Hypothalamus (tissue), 51 donors: ENCODE measurements at places on chromosomes 12 and 14.

GRCh38 chr12:43786899-43787693 lies 19.0 kb downstream of the TWF1 start:
- DNase-seq = no peak

- no peak for DNase-seq
Measured at GRCh38 chr12:109685574-109686447, 27.8 kb upstream of the FAM222A start.

DNA sequence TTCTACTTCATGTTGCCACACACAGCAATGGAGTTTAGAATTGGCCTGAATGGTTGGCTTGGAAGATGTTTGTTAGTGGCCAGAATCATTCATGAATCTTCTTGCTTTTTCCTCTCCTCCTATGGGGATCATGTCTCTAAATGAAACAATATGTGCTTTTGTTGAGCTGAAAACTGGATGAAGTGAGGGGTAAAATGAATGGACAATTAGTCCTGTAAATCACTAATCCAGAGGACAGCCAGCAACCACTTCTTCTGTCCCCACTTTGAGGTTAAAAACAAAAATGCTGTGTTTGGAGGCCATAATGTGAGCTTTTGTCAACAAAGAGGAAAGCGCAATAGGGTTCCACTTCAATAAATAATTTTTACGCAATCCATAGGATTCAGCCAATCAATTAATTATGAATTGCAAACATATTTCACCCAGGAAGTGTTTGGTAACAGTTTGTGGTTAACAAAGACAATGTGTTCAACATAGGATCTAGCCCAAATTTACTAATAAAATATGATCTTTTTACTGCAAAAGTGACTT lies 30.3 kb upstream of the AMIGO2 start:
- DNase-seq = no peak

DNA sequence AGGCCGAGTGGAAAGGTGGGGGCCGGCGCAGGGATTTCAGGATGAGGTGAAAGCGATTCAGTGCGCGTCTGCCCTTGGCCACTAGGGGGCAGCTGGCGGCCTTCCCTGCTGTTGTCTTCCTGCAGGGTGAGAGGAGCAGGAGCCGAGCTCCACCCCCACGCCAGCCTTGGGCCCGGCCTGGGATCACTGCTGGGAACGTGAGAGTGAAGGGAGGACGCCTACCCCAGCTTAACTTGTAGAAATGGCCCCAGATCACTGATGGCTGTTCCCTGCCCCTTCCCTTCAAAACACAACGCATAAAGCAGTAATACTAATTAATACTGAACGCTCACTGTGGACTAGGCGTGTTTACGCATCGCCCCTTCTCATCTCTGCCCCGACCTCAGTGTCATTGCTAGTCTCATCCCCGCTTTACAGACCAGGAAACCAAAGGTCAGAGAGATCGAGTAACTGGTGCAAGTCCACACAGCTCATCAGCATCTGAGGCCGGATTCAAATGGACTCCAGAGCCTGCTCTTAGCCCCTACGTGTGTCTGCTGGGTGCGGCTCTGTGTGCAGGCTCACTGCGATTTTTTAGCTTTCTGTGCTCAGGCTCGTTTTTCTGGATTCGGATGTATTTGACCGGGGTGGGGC lies 24.3 kb downstream of the MVK start:
- DNase-seq = peak; percentile 90

DNA sequence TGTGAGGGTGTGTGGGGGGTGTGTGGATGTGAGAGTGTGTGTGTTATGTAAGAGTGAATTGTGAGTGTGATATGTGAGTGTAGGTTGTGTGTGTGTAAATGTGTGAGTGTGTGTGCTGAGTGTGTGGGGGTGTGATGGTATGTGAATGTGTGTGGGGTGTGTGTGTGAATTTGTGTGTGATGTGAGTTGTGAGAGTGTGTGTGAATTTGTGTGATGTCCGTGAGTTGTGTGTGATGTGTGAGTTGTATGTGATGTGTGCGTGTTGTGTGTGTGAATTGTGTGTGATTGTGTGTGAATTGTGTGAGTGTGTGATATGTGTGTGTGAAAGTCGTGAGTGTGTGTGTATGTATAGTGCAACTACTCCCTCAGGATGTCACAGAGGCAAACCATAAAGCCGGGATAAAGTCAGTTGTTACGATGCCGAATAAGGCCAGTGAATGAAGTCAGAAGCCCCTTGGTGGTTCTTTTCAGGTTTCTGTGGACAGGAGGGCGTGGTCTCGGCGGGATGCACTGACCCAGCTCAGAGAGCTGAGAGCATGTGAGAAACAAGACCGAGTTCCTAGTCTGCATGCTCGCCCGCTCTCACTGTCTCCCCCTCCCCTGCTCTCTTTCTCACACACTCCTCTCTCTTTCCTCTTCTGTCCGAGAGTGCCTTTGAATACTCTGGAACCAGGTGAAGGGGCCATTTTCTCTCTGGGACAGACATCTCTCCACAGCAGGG lies 71.8 kb upstream of the MAX start:
- no peak for DNase-seq

DNA sequence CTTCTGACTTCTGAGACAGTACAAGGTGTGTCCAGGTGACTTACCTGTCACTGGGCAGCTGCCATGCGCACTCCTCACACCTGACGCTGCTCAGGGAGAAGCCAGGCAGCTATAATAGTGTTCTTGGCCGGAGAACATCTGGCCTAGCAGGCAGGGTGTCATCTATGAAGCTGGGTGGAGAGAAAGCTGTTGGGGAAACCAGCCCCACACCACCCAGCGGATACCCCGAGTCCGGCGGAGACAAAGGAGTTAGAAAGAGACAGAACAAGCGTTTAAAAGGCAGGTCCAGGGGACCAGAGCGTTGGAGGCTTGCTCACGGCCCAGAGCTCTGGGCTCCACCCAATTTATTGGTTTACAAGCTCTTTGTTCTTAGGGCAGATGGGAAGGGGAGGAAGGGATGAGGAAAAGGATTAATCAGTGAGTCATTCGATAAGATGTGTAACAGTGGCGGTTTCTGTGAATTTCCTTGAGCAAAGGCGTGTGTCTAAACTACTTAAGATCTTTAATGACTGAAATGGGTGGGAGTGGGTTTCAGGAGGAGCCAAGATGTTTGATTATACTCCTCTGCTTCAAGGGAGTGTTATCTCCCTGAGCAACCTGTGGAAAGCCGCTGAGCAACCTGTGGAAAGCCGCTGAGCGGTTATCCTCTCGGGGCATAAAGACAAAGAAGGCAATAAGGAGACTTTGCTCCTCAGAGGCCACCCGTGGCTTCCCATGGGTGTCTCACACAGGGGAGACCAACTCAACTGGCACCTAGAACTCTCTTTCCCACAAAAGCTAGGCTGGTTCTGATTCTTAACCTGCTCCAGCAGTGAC lies at the start of gene GALNT8:
TSS of gene GALNT8 (plus strand) at position 580 of the 816 bp plus-strand sequence. CDS start 278 bp downstream, outside the sequence.
- DNase-seq = no peak

DNA sequence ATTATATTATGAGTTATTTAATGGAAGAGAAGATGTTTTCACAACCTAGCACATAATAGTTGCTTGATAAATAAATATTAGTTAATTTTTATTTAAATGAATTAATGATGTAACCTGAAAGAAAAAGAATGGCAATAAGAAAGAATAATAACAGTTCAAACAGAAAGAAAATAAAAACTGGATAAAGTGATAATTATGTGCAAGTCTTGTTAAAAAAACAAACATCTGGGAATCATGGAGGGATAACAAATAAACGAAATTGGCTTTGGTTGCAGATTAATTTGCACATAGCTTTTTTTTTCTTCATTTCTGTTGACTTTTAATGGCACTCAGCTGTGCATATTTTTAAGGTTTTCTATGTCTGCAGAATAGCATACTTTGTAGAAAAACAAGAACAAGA lies 23.4 kb upstream of the ABCD2 start:
- DNase-seq = no peak

DNA sequence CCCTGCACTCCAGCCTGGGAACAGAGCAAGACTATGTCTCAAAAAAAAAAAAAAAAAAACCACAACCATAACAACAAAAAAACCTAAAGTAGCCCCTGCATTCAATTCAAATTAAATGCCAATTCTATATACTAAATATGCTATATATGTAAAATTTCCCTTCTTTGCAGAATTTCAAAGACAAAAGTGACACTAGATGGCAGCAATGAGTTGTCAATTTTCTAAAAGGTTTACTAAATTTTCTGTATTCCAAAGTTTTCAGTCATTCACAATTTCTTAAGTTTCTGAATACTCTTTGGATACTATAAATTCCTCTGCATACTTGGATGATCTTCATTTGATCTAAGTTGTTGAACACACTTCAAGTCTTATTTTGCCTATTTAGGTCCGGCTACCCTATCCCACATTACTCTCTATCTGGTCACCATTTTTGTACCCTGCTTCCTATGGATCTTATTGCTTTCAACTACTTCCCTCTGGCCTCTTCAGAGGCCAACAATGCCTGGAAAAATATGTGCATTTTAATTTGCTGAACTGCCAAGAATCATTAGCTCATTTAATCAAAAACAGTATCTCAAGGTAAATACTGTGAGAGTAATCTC lies 27.9 kb downstream of the HNRNPC start:
- DNase-seq = no peak

- no peak for DNase-seq
Measured at GRCh38 chr14:96581026-96581425, 78.8 kb downstream of the PAPOLA start.

- no peak for DNase-seq
Measured at GRCh38 chr12:100864366-100864765, 69.8 kb downstream of the ANO4 start.

GRCh38 chr14:29681316-29681715 lies 246.3 kb downstream of the PRKD1 start:
- no peak for DNase-seq

DNA sequence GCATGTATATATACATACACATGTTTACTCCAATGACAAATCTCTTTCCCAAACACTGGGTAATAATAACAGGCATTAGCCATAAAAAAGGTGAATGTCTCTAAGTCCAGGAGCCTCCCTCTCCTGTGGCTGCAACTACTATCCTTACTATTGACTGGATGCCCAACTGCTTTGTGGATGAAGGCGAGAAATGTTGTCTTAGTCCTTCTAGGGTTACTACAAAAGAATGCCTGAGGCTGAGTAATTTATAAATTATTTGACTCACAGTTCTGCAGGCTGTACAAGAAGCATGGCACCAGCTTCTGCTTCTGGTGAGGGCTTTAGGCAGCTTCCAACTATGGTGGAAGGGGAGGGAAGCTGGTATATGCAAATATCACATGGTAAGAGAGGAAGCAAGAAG lies 366.0 kb upstream of the DDHD1 start:
- DNase-seq = no peak
